ENCODE measurements at places on chromosomes 11 and 22.

DNA sequence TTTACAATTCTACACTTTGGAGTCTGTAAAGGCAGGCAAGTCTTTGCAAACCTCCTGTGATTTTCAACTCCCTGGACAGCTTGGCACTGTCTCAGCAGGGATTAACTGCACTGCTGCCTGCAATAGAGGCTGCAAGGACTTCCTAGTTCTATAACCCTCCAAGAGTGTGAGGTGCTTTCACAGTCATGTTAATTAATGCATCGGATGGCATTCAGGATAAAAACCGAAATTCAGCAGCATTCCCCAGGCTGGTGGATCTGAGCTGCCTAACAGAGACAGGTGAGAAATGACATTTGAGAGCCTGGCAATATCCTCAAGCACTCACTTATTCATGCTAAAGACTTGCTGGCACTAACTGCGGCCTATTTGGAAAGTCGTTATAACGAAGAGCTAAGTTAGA lies 85.0 kb downstream of the LARGE1 start:
- DNase-seq, result no peak

GRCh38 chr22:43996170-43996980 lies 27.7 kb upstream of the PARVB start:
- peak; percentile 69 for DNase-seq

GRCh38 chr11:2300290-2300935 lies 1.3 kb downstream of the C11orf21 start:
- DNase-seq, result no peak

- peak; percentile 47 for DNase-seq
Measured at GRCh38 chr22:46072110-46072881, 78.0 kb upstream of the PPARA start.

- DNase-seq, result no peak
Measured at GRCh38 chr11:75422248-75423231, 10.5 kb downstream of the KLHL35 start.

- DNase-seq, result no peak
Measured at GRCh38 chr11:66981976-66982578, 7.0 kb downstream of the C11orf86 start.

GRCh38 chr11:125082611-125083311 lies 19.7 kb downstream of the SLC37A2 start:
- no peak for DNase-seq

- no peak for DNase-seq
Measured at GRCh38 chr11:7592711-7593110, 78.9 kb downstream of the PPFIBP2 start.

- DNase-seq, result no peak
Measured at GRCh38 chr11:47863189-47863897, 15.2 kb upstream of the NUP160 start.

DNA sequence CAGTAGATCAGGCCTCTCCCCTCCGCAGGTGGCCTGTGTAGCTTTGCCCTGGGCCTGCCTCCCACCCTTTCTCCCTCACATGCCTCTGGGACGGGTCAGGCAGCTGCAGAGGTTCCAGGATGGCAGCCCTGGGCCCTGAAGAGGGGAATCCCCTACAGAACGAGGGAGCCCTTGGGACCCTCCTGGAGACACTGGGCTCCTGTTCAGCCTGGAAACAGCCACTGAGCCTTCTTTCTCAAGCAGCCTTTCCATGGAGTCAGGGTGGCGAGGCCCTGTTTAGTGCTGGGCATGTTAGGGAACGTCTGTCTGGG lies 720.9 kb downstream of the BRD1 start:
- no peak for DNase-seq

- no peak for DNase-seq
Measured at GRCh38 chr11:116837231-116838091, at the start of gene APOA1. Gene APOA1, minus strand, starts transcription at chr11:116837622. Its CDS starts 235 bp downstream, at chr11:116837387.

DNA sequence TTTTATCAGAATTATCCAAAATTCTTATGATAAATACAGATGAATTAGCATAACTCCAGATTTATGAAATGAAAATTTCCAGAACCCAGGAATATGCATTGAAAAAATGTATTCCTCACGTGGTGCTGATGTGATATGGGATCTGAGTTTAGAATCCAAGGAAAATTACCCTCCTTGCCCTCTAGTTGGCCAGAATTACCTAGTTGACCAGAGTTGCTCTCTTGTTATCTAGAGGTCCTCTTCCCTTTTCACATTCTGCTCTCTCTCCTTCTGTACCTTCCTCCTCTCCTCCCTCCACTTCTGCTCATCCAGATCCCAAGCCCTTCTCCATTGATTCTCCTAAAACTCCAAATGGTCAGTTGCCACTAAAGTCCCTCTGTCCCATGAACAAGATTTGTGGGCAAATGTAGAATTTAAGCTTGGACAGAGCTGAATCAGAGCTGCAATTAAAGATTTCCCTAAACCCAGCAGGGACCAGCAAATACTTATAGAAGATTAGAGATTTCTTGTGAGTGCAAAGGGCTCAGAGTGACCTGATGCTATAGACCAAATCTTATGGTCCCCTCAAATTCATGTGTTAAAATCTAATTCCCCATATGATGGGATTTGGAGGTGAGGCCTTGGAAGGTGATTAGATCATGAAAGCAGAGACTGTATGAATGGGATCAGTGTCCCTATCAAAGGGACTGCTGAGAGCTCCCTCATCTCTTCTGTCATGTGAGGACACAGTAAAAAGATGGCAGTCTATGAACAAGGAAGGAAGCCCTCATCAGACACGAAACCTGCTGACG lies 103.2 kb upstream of the IGLL5 start:
- no peak for DNase-seq

- no peak for DNase-seq
Measured at GRCh38 chr11:85088286-85088685, 538.9 kb downstream of the DLG2 start.

DNA sequence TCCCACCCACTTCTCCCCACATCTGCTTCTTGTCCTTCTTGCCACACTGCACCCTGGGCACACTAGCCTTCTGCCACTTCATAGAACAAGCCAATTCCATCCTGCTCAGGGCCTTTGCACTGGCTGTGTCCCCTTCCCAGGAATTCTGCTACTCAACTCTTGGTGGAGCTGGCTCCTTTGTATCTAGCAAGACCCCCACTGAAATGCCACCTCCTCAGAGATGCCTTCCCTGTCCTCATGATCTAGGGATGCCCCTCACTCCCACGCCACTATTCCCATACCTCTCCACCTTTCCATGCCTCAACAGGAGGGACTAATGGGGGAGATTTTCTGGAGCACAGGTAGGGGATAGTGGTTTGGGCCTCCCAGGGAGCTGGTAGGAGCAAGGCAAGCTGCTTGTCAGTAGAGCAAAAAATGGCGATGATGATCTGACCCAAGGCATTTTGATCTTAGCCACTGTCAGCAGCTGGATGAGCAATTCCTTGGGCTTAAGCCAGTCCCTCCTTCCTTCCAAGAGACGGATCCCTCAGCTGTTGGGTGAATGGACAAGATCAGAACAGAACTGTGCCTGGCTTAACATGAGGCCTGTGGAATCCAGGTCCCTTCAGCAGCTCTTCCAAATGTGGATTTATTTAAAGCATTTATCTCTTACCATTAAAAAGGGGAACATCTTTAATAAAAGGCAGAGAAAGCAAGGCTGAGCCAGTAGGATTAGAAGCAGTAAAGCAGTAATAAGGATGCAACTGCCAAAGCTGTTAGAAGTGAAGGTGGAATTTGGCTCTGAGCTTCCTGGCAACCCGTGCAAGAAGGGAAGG lies 4.0 kb upstream of the PRDM11 start:
- DNase-seq, result no peak

GRCh38 chr11:111878385-111878848 lies 548 bp downstream of the FDXACB1 start:
- no peak for DNase-seq

DNA sequence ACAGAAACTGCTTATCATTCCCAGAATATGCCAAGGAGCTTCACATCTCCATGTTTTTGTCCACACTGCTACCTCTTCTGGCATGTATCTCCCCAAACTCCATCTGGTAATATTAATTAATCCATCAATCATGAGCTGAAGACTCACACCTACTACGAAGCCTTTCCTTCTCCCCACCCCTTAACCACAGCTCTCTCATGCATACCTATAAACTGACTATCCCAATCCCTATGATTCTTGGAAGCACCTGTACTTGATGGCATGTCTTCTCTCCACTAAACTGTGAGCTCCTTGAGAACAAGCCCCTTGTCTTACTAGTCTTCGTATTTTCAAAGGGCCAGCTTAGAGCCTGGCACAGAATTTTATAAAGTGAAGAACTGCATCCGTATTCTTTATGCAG lies 47.3 kb downstream of the RELT start:
- no peak for DNase-seq

DNA sequence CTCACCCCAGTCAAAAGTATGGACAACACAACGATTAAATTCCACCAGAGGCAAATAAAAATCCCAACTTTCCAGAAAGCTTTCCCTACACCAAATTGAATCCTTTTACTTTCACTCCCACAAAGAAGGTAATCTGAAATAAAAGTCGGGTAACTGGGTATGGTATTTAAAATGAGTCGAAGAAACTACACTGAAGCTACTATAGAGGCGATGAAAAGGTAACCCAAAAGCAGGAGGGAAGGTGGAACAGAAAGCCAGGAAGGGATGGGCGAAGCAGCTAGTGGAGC lies 1.1 kb downstream of the PICALM start:
- DNase-seq, result no peak

- no peak for DNase-seq
Measured at GRCh38 chr22:27134315-27134701, 476.9 kb downstream of the MIAT start.

GRCh38 chr22:30743257-30744020 lies 48.8 kb downstream of the OSBP2 start:
- DNase-seq, result no peak

GRCh38 chr11:70860888-70861287 lies 391.5 kb downstream of the SHANK2 start:
- no peak for DNase-seq

All from activated T-cell treated with anti-CD3 and anti-CD28 coated beads, Interleukin-2, amount 50 U/mL, for 1 hour (primary cell).